Caudate nucleus (tissue), 63 donors: ENCODE measurements at places on chromosomes 1 and 21.

GRCh38 chr1:44030605-44031251 is 534 bp downstream of the SLC6A9 start:
- DNase-seq = no peak

GRCh38 chr1:15997637-15998280 is 6.3 kb upstream of the SRARP start:
- DNase-seq = no peak

- DNase-seq = no peak
These were observed 28.4 kb upstream of the C1orf159 start for GRCh38 chr1:1144122-1144842.

DNA sequence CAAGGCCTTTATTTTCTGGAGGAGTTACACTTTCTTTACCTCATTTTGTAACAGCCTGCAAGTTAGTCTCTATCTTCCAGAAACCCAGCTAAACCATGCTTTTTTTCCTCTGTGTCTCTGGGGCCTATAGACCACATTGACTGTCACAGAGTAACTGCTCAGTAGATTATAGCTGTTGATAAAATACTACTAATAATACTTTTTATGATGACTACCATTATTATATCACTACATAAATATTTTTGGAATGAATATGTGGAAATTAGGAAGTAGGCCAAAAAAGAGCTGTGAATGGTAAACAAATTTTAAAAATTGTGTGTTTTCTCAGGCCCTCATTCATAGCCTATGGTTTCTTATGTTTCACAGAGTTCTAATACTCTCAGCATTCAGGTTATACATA is 233.1 kb upstream of the USP24 start:
- DNase-seq = no peak

DNA sequence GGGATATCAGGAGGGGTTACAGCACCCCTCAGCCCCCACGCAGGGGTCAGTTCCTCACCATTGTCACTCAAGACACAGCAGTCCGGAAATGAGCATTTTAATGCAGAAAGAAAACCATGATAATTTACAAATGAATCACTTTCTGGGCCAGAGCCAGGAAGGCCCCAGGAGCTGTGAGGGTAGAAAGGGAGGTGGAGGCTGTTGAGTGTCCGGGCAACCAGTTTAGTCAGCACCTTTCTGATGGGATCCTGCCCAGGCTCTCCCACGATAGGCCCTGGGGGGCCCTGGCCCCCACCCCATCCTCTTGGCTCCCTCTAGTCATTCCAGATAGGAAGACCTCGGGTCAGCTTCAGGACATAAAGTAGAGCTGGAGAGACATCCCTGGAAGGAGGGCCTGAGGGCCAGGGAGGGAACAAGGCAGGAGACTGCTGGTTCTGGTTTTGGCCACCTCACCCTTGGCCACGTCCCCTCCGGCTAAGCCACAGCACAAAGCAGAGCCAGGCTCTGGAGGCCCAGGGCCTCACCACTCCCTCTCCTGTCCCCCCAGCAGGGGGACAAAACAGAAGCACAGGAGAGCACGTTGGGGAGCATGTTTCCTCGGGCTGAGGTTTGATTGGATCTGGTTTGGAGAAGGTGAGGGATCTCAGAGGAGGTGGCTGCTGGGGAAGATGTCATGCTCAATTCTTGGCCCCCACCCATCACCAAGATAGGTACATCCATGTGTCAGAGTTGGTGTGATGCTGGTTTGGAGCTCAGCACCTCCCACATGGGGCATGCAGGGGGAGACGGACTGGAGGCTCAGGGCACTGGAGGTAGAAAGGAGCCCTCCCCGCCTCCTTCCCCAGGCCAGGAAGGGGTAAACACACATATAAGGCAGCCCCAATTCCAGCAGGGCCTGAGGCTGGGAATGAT is 20.6 kb downstream of the ETNK2 start:
- no peak for DNase-seq

DNA sequence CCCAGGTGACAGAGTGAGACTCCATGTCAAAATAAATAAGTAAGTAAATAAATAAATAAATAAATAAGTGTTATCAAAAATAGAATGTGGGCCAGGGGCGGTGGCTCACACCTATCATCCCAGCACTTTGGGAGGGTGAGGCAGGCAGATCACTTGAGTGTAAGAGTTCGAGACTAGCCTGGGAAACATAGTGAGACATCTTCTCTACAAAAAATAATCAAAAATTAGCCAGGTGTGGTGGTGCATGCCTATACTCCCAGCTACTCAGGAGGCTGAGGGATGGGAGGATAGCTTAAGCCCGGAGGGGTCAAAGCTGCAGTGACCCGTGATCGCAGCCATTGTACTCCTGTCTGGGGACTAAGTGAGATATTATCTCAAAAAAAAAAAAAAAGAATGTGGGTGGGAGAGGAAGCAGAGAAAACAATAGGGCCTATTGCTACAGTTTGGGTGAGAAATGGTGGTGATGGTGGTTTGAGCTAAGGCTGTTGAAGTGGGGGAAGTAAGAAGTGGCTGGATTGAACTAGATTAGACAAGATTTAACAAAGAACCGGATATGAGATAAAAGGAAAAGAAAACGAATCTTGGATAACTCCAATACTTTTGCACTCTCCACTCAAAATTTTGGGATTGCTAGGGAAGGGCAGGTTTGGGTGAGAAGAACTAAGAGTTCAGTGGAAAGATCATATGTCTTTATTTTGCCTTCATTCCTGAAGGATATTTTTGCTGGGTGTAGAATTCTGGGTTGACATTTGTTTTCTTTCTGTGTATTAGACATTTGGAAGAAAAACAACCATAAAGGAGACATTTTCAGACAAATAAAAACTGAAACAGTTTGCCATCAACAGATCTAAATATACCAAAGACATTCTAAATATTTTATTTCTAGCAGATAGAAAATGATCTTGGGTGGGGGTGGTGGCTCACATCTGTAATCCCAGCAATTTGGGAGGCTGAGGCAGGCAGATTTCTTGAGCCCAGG is 57.1 kb upstream of the SPOCD1 start:
- DNase-seq = no peak

DNA sequence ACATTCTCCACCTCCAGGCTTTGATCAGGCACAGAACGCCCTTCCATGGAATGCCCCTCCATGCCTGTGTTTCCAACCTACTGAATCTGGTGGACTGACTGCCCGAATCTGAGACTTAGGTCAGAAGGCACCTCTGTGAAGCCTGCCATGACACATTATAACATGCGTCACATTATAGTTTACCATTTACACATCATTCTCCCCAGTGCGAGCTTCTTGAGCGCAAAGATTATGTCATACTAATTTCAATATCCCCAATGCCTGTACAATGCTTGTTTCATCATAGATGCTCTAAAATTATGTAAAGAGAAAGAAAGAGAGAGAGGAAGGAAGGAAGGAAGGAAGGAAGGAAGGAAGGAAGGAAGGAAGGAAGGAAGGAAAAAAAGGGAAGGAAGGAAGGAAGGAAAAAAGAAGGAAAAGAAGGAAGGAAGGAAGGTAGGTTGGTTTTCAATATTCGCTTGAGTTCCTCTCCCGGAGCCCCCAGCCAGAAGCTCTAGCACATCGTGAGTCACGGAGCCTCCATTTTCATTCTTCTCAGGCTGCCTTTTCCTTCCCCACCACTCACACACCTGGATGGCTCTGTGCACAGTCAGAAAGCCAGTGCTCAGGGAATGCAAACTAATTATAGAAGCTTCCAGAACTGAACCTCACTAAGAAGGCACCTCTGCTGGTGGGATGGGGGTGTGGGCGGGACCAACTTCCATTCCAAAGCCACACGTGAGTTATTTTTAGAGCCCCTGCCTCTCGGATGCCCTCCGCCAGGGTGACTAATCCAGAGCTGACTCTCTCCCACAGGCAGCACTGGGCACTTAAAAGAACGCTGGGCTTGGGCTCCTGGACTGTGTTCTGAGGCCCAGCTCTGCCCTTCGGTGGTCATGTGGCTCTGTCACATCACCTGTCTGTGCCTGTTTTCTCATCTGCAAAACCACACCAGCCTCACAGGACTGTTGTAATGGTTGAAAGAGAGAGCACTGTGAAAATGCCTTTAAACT is 27.4 kb downstream of the LAMB3 start:
- DNase-seq = no peak

GRCh38 chr21:43331962-43332828 is 94.7 kb downstream of the SIK1 start:
- DNase-seq = peak; percentile 61

- DNase-seq = no peak
These were observed 191.1 kb upstream of the FGGY start for GRCh38 chr1:59105548-59106507.

DNA sequence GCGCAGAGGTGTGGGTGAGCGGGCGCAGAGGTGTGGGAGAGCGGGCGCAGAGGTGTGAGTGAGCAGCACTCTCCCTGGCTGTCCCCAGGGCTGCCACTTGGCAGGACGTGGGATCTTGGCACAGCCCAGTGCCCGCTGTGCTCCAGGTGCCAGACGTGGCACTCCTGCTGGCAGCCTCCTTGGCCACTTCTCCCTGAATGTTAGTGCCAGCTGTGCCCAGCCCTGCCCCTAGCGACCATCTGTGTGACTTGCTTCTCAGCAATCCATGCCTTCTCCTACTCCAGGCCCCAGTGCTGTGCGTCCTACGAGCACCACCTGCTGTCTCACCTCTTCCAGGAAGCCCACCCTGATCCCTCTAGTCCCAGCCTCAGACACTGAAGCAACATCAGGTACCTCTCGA is 30.5 kb downstream of the KRTAP10-1 start:
- no peak for DNase-seq

DNA sequence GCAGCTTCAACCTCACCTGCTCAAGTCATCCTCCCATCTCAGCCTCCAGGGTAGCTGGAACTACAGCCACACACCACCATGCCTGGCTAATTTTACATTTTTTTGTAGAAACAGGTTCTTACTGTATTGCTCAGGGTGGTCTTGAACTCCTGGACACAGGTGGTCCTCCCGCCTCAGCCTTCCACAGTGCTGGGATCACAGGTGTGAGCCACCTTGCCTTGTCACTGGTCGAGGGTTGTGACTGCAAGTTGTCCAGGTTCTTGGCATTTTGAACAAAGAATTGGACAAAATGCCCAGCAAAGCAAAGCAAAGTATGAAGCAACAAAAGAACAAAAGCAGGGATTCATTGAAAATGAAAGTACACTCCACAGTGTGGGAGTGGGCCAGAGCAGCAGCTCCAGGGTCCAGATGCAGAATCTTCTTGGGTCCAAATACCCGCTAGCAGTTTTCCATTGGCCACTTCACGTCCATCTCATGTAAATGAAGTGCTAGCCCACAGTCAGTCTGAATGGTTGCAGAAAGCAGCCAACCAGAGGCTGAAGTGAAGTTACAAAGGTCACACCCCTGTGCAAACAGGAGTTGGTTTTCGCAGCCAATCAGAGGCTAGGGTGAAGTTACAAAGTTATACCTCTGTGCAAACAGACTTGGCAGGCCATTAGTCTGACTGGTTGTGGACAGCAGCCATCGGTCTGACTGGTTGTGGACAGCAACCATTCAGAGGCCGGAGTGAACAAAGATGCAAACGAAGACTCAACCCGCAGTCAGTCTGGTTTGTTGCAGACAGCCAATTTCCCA is 109.5 kb upstream of the KIF26B start:
- no peak for DNase-seq

DNA sequence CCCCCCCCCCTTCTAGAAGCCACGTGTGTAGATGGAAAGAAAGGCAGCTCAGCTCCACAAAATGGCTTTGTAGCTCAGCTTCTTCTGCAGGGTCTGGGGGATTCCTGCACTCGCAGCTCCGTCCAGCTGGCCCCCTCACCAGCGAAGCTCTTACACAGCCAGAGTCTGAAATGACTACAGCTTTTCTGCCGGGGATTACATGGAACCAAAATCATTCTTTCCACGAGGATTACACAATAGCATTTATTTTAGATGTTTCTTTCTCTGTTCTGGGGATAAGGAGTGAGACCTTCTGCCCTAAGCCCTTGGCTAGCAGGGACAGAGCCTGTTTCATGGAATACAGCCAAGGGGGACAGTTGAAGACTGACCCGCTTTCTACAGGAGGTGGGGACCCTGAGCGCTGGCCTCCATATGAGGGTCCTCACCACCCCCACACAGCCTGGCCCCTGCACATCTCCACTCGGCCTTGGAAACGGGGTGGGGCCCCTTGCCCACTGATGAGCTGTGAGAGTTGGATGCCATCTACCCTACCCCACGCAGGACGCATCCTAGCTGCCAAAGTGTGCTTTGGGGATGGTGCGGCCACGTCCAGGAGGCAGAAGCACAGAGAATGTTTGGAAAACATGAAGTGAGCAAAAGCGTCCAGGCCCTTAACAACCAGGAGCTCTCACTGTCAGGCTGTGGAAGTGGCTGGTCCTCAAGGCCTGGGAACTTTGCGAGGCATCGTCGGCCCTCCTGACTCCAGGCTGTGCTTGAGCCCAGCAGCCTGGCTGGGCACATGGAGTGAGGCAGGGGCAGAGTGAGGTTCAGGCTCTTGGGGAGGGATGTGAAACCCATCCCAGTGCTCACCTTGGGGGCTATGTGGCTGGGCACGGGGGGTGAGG is 14.5 kb downstream of the ACTRT2 start:
- no peak for DNase-seq

DNA sequence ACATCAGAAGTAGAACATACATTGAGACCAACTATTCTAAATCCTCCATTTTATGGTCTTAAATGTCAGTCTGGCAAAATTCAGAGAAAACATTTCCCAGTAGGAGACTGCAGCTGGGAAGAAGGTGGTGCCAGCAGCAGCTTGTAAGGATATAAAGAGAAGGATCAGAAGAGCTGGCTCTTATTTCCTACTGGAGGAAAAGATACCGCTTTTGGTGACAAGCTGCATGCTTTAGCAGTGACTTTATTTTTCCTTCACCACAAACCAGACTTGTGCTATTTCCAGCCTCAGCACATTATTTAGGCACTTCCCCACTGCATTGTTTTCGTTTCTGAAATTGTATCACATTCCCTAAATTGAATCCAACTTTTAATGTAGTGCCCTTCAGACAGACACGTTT is 28.4 kb downstream of the RNF11 start:
- no peak for DNase-seq

DNA sequence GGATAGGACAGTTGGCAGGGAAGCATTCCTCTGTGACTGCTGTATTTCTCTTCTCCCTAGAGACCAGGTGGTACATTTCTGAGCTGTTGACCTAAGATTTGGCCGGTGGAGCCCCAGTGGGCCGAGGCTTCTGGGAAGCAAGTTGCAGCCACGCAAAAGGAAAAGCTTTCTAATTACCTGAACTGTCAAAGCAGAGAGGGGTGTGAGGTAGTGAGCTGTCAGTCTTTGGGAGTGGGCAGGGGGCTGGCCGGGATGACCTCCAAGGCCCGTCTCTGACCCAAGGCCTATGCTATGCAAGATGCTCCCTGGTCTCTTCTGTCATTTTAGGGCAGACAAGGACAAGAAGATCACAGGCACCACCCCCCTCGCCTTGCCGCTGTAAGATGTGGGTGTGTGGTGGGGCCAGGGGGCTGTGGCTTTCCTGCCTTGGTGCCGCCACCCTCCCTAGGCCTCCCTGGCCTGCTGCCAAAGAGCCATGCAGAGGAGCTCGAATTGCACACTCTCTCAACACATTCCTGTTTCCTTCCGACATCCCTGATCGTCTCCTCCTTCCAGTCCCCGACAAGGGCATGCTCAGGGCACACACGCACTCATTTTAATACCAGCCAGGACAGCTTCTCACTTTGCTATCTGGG is 7.7 kb downstream of the PADI1 start:
- DNase-seq = no peak
